ENCODE measurements at places on chromosomes 12 and 14. TPM values are rescaled to one million over a fixed set of nuclear protein-coding genes. Genes with fewer than 3 reads are reported as not detected.

DNA sequence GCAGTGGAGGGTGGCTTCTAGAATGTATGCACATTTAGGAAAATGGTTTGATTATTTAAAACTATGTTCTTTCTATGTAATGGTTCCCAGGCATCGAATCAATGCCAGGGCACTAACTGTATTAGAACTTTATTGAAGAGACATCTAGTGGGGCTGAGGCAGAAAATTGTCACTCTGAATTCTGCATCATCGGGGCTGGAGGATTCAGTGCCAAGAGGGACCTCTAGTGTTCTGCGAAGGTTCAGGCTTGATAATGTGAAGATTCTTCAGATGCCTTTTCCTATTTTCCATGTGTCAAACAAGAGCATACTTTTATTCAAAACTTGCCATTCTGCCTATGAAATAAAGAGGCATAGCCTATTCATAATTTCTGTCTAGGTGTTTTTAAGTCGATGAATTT is 146.3 kb downstream of the CAND1 start:
- no peaks in the 10 kb centered on the region for H3K27me3 ChIP-seq
- peak; percentile 77 for DNase-seq
- H3K4me3 ChIP-seq: no peak overlapping the region
- no peak overlapping the region for H3K27ac ChIP-seq
- peaks cover 29% of the 10 kb centered on the region for H3K4me1 ChIP-seq

- no peak overlapping the region for H3K4me3 ChIP-seq
- DNase-seq: no peak
- H3K36me3 ChIP-seq: no peaks in the 10 kb centered on the region
- no peak overlapping the region for H3K27ac ChIP-seq
- H3K27me3 ChIP-seq: no peaks in the 10 kb centered on the region
Observed at GRCh38 chr12:94041850-94042249, 106.5 kb upstream of the PLXNC1 start.

DNA sequence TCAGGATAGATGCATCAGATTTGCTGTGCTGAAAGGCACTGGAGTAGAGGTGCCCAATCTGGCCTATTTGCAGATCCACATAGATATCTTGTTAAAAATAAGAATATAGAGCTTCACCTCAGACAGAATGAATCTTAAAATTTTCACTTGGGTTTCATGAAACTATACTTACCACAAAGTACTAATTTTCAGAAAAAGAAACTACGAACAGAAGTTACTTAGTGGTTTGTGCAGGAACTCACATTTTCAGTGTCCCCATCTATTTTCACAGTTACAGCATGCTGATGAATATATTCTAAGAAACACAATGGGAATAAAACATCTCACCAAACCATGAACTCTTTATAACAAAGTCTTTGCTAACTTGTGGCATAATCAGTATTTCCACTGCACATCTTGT is 449.4 kb downstream of the RERGL start:
- DNase-seq: no peak
- no peaks in the 10 kb centered on the region for H3K27me3 ChIP-seq
- no peaks in the 10 kb centered on the region for H3K36me3 ChIP-seq
- no peak overlapping the region for H3K4me3 ChIP-seq
- no peaks in the 10 kb centered on the region for H3K4me1 ChIP-seq

GRCh38 chr12:130602251-130602650 is 113.8 kb downstream of the RIMBP2 start:
- H3K4me3 ChIP-seq: no peak overlapping the region
- no peak overlapping the region for H3K27ac ChIP-seq
- H3K4me1 ChIP-seq: no peaks in the 10 kb centered on the region
- H3K36me3 ChIP-seq: 0 out of 2 replicates have a peak, but pooled peaks cover 5% of the 10 kb centered on the region
- DNase-seq: no peak

DNA sequence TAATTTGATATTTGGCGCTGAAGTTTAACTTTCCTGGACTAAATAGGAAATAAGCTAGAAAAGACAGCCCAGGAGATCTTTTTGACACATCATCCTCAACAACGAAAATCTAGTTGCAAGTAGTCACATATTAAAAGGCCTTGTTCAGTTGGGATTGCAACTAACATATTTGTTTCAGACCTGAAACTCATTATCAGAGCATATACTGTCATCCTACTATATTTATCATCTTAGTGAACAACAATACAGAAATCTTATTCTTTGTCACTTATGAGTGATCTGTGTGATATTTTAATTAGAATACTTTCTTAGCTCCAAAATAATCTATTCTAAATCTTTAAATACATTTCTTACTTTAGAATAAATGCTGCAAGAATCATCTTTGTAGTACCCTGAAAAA is 72.1 kb downstream of the ELK3 start:
- no peaks in the 10 kb centered on the region for H3K27me3 ChIP-seq
- no peak for DNase-seq
- no peaks in the 10 kb centered on the region for H3K36me3 ChIP-seq
- H3K27ac ChIP-seq: no peak overlapping the region
- H3K4me3 ChIP-seq: no peak overlapping the region

DNA sequence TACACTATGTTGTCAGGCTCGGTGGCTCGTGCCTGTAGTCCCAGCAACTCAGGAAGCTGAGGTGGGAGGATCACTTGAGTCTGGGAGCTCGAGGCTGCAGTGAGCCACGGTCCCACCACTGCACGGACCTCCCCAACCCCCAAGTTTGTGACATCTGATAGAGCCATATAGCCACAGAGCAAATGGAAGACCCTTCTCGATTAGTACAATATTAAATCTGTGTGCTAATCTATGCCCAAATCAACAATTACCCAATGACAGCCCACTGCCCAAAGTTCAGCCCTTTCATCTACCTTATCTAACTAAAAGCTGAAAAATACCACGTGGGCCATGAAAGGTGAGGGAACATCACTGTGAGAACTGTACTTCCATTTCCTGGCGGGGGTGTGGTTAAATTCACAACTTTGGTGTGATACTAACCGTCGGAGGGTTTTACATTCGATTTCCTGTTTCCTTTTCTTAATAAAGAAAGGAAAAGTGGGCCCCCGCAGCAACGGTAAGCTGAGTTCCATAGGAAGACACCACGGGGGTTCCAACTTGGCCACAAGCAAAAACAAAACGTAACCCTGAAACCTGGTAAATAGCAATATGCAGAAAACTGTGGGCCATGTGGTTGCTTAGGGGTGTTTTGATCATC is 31.2 kb upstream of the FOS start:
- no peak overlapping the region for H3K27ac ChIP-seq
- H3K4me3 ChIP-seq: no peak overlapping the region
- H3K27me3 ChIP-seq: no peaks in the 10 kb centered on the region
- peaks cover 13% of the 10 kb centered on the region for H3K4me1 ChIP-seq

GRCh38 chr14:98704441-98704840 is 567.6 kb downstream of the BCL11B start:
- no peak for DNase-seq
- H3K4me3 ChIP-seq: no peak overlapping the region
- no peaks in the 10 kb centered on the region for H3K27me3 ChIP-seq
- no peak overlapping the region for H3K27ac ChIP-seq

GRCh38 chr12:72522411-72522810 is 250.2 kb downstream of the TRHDE start:
- no peak overlapping the region for H3K27ac ChIP-seq
- H3K36me3 ChIP-seq: no peaks in the 10 kb centered on the region
- no peaks in the 10 kb centered on the region for H3K4me1 ChIP-seq
- DNase-seq: no peak
- H3K27me3 ChIP-seq: no peaks in the 10 kb centered on the region
- H3K4me3 ChIP-seq: no peak overlapping the region

DNA sequence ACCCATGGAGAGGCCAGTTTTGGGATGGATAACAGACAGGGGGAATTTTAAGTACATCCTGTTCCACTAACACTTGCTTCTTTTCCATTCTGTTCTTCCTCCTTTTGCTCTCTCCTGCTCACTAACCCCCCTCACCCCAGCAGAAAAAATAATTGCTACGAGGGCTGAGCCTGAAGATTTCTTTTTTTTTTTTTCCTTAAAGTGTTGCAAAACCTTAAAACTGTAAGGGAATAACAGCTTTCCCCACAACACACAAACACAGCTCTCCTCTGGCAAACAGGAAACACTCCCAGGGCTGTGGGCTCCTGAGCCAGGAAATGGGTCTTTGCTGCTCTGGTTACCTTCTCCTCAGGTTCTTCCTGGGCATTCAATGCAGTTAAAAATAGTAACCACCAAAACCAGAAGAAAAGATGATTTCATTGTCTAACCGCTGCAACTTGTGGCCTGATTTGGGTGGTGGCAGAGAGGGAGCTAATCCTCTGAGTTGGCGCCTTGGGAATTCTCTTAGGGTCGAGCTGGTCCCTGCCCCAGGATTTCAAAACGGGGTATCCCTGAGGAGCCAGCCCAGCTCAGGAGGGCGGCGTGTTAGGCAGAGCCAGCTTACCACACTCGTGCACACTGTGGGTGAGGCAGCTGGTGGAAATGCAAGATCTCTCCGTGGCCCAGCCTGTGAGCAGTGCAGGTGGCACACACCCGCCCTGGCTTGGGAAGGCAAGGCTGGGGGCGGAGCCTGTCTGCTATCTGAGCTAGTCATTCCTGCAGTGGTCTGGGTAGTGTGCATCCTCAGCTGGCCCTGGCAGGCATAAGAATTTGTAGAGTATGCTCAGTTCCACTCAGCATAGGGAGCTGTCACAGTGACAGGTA is 17.1 kb upstream of the EMP1 start:
- H3K4me3 ChIP-seq: peak overlapping the region; percentile 46
- no peaks in the 10 kb centered on the region for H3K36me3 ChIP-seq
- peak overlapping the region; percentile 70 for H3K27ac ChIP-seq

GRCh38 chr12:92552412-92553108 is 150.2 kb upstream of the PLEKHG7 start:
- DNase-seq: no peak
- no peak overlapping the region for H3K4me3 ChIP-seq
- H3K4me1 ChIP-seq: no peaks in the 10 kb centered on the region

DNA sequence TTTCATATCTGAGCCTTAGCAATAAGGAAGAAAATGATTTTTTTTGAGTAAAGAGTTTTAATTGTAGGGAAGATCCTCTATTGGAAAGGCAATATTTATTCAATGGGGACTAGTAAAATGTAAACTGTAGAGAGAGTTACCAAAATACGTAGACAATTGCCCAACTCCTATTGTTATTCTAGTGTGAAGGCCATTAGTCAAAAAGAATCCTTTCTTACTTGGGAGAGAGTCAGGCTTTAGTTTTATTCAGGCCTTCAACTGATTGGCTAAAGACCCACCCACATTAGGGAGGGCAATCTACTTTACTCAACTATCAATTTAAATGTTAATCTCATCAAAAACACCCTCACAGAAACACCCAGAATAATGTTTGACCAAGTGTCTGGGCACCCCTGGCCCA is 485.8 kb upstream of the ATXN7L3B start:
- H3K27me3 ChIP-seq: no peaks in the 10 kb centered on the region
- H3K4me3 ChIP-seq: no peak overlapping the region
- H3K4me1 ChIP-seq: peaks cover 11% of the 10 kb centered on the region
- no peak overlapping the region for H3K27ac ChIP-seq
- DNase-seq: peak; percentile 43

DNA sequence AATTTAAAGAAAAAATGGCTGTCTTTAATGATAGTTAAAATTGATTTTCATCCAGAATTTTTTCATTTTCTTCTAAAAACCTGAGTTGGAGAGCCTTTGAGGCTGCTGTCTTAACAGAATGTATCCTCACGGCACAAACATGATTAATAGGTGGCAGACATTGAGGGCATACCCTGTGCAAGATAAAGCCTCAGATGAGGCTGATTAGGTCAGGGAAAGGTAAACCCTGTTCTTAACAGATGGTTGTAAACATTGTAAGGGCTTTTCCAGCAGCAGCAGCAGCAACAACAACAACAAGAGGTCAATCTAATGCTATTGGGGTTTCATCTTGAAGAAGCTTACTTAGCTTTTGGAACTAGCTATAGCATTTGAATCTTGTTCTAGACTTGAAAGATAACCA is 17.4 kb downstream of the GNG2 start:
- no peaks in the 10 kb centered on the region for H3K27me3 ChIP-seq
- no peak for DNase-seq
- H3K36me3 ChIP-seq: no peaks in the 10 kb centered on the region
- H3K4me1 ChIP-seq: no peaks in the 10 kb centered on the region
- no peak overlapping the region for H3K27ac ChIP-seq

DNA sequence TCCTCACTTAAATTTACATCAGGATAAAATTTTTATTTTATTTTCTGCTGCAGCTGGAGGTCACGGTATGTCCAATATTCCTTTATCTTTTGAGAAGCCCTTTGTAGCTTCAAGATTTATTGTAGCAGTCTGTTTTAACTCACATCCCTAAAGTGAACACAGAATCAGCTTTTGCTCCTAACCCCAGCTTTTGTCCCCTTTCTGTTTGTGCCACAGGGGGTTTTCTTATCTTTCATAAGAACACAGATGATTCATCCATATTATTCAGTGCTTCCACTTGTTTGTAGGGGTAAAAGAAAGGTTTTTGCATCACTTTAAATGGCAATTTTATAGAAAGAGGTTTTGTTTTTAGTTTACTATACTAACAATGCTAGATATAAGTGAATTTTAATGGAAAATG is 21.8 kb upstream of the PIK3C2G start:
- no peaks in the 10 kb centered on the region for H3K36me3 ChIP-seq
- no peak overlapping the region for H3K27ac ChIP-seq
- H3K4me3 ChIP-seq: no peak overlapping the region
- no peaks in the 10 kb centered on the region for H3K27me3 ChIP-seq
- no peaks in the 10 kb centered on the region for H3K4me1 ChIP-seq

DNA sequence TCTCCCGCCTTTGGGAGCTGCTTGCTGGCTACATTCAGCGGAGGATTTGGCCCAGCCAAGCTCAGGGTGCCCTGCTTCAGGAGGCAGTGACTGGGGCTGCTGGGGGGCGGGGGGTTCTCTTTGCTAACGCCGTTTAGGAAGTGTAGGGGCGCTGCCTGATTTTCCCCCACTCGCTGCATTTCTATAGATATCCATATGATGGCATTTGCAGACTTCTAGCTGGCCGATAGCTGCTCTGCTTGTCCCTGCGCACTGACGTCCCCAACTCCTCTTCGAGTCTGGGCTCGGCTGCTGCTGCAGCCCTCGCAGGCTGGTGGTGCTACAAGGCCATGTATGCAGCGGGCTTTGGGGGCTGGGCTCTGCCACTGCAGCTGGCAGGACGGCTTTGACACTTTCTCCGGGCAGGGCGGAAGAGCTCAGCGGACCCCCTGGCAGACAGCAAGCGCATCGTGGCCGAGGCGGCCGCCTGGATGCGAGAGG is 3.1 kb downstream of the LRFN5 start:
- peak; percentile 89 for DNase-seq
- peaks cover 24% of the 10 kb centered on the region for H3K4me1 ChIP-seq
- H3K36me3 ChIP-seq: no peaks in the 10 kb centered on the region
- peak overlapping the region; percentile 77 for H3K4me3 ChIP-seq
- no peak overlapping the region for H3K27ac ChIP-seq

SMAGP gene
- total RNA-seq: 8.2 TPM

ATF1 gene
- total RNA-seq: 17.5 TPM

- H3K27ac ChIP-seq: no peak overlapping the region
- H3K4me3 ChIP-seq: no peak overlapping the region
- DNase-seq: no peak
- no peaks in the 10 kb centered on the region for H3K27me3 ChIP-seq
- H3K36me3 ChIP-seq: no peaks in the 10 kb centered on the region
Observed at GRCh38 chr14:59376686-59377085, 88.5 kb downstream of the GPR135 start.

LRRC43 gene
- not detected for total RNA-seq

GRCh38 chr14:69755296-69755695 is 11.6 kb upstream of the SRSF5 start:
- no peaks in the 10 kb centered on the region for H3K27me3 ChIP-seq
- H3K27ac ChIP-seq: no peak overlapping the region
- no peak for DNase-seq

- no peak for DNase-seq
- no peaks in the 10 kb centered on the region for H3K36me3 ChIP-seq
- no peaks in the 10 kb centered on the region for H3K4me1 ChIP-seq
- no peak overlapping the region for H3K4me3 ChIP-seq
- H3K27ac ChIP-seq: no peak overlapping the region
Observed at GRCh38 chr12:25025260-25025659, 76.4 kb upstream of the BCAT1 start.

Data from GM23338 (cell line).